ENCODE measurements at places on chromosomes 6 and 20.

- no peak for DNase-seq
Observed at GRCh38 chr20:38714308-38714707, 10.0 kb upstream of the SLC32A1 start.

- no peak for DNase-seq
Observed at GRCh38 chr20:4046311-4046924, 31.1 kb upstream of the RNF24 start.

GRCh38 chr20:49775229-49775693 is 37.4 kb upstream of the SLC9A8 start:
- no peak for DNase-seq

DNA sequence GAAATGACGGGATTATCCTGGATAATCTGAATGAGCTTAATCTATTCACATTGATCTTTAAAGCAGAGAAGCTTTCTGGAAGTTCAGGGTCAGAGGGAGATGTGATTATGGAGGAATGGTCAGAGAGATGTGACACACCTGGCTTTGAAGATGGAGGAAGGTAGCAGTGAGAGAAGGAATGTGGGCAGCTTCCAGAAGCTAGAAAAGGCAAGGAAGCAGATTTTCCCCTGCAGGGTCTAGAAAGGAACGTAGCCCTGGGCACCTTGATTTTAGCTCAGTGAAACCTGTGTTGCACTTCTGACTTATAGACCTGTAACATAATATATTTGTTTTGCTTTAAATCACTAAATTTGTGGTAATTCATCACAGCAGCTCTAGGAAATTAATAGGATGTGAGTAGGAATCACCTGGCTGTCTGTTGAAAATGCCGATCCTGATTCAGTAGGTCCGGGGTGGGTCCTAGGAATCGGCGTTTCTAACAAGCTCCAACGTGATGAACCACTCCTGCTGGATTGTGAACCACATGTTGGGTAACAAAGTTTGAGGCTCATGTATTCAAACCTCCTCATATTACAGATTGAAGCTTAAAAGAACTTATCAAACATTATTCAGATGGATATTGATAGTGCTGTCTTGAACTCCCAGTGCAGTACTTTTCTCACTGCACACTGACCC is 157.0 kb downstream of the GJA1 start:
- no peak for DNase-seq

- no peak for DNase-seq
Observed at GRCh38 chr6:112983713-112984261, 636.7 kb downstream of the RFPL4B start.

DNA sequence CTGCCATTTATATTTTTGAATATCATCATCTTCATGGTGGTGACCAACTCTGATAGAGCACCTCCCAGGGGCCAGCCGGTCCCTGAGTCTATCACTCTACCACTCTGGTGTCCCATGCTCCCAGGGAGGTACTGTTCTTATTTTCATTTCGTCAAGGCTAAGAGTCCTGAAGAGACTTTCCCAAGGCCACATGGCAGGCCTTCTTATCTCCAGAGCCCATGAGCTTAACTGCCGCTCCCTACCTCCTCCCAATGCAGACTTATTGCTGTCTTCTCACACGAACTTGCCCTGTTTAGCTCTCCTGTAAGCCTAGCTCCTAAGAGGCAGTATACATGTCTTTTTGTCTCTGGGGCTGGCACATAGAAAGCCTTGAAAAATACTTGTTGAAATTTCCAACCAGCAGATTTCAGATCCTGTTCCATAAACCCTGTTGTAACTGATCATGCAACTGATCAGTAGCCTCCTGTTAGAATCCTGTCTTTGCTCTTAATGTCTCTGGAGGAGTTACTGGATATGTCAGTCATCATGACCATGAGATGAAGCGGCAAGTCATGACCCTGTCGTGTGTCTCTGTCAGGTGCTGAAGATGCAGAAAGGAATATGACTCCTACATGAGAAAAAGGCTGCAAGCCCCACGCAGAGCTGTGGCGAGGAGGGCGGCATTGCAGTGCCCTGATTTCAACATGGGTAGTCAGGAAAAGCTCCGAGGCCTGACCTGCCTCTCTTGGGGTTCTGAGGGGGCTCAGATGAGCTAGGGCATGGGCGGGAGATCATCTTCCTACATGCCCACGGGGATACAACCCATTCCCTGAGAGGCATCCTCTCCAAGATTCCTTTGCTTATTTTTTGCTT is 60.0 kb downstream of the TTI1 start:
- DNase-seq, result no peak

DNA sequence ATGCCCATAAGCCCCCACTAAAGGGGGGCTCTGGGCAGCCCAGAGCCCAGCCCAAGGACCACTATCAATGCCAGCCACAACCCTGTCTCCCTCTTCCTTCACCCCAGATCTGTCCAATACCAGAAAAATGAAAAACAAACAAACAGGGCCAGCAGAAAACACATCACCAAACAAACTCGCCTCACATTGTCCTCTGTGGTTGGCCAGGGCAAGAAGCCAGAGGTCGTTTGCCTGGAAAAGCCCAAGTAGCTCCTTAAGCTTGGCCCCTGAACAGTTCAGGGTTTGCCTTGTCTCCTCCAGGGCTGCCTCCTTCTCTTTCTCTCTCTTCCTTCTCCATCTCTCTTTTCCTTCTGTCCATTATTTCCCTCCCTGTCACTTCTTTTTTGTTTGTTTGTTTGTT is 10.1 kb upstream of the SCUBE3 start:
- no peak for DNase-seq

GRCh38 chr6:20061952-20062351 is 150.3 kb downstream of the MBOAT1 start:
- DNase-seq, result no peak

DNA sequence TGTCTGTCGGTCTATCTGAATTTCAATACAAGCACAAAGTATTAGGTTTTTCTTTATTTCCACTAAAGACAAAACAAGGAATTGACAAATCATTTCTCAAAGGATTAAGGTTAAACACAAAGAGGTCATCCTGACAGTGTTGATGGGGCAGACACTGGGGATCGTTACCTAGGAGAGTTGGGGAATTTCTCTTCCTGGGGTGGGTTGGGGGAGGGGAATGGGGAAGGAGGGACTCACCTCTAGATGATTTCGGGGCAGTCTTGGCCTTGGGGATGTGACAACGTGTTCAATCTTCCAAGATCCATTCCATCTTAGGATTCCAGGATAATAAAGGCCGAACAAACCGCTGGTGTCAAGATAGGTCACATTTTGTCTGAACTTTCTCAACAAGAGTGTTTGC is 35.4 kb upstream of the FOXA2 start:
- no peak for DNase-seq

DNA sequence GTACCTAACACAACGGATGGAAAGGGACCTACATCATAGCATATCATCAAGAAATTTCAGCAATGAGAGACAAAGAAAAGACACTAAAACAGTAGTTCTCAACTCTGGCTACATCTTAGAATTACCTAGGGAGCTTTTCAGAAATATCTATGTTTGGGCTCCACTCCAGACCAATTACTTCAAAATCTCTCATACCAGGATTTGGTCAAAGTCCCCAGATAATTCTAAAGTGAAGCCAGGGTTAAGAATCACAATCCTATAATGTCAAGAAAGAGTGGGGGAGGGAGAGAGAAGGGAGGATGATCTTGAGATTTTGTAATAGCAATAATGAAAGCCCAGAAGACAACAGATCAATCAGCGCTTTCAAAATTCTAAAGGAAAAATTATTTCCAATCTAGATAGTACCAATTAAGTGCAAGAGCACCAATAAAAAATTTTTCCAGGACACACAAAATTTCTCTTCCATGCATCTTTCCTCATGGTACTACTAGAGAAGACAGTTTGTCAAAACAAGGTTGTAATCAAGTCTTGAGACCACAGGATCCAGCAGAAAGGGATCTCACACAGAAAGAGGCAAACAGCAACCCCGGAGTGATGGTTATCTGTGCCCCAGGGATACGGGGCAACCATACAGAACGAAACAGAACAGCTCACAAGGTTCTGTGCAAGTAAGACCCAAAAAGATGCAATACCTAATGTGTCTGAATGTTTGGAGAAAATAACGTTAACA is 152.9 kb upstream of the DST start:
- no peak for DNase-seq

DNA sequence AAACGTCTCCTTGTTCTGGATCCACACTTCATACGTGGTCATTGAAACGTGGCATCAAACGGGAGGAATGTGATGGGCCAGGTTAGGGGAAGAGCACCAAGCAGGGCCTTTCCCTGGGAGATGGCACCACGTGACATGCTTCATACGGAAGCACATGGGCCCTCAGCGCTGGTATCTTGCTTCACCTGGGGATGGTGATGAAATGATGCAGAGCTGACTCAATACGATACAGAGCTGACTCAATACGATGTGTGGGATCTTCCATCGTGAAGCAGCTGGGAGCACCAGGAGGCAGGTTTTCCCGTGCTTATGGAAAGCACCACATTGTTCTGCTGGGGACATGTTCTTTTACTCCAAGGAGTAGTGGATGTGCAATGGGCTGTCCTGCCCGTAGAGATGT is 22.5 kb upstream of the TAGAP start:
- peak; percentile 41 for DNase-seq

GRCh38 chr6:6652932-6653331 is 64.4 kb downstream of the LY86 start:
- DNase-seq, result no peak

GRCh38 chr6:75991941-75992340 is 80.5 kb downstream of the IMPG1 start:
- DNase-seq, result no peak

GRCh38 chr6:434051-434705 is 42.6 kb downstream of the IRF4 start:
- no peak for DNase-seq

Measured in activated CD4-positive, alpha-beta T cell treated with anti-CD3 and anti-CD28 coated beads, Interleukin-2, amount 50 U/mL, for 48 hours (primary cell).